ENCODE measurements at places on chromosomes 16 and 17.

- no peak for DNase-seq
Observed at GRCh38 chr17:50565402-50566350, 5.2 kb downstream of the CACNA1G start.

DNA sequence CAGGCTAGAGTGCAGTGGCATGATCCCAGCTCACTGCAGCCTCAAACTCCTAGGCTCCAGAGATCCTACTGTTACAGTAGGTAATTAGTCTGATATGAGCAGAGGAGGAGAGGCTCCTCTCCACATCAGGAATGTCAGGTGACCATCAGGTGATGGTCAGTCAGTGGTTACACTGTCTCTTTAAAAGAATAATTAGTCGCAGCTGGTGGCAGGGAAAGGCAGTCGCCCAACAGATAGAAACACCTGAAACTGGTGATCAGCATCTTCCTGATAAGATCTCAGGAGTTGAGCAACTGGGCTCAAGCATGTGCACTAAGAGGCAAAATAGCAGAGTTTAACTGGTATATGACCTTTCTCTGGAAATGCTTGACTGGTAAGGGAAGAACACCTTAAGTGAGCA, 21.5 kb upstream of the ABCA5 start:
- peak; percentile 19 for DNase-seq

GRCh38 chr16:89917773-89918452, 749 bp upstream of the MC1R start:
- peak; percentile 83 for DNase-seq

DNA sequence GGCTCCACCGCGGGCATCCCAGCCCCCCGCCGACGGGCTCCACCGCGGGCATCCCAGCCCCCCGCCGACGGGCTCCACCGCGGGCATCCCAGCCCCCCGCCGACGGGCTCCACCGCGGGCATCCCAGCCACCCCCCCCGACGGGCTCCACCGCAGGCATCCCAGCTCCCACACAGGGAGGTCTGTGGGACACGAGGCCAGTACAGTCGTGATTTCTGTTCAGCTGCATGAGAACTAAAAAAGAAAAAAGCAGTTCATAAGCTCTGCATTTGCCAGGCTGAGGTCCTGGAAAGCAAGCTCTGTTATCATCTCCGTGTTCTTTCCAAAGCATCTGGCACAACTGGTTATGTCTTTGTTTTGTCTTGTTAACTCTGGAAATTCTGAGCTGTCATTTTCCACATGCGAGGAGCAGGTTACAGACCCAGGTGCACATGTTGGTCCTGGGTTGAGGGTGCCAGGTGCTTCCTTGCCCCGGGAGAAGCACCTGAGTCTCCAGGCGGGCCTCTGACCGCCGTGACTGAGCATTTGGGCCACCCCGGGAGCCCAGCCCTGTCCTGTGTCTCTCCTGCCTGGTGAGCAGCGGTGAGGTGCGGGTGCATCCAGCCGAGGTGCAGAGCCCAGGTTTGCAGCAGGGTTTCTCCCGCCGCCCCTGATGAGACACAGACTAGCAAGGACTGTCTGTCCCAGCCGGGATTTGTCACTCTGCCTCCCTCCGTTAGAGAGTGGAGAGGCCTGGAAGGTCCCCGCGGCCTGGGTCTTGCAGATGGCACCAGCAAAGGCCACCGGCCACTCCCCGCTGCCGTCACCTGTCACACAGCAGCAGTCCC, 9.9 kb upstream of the WFIKKN1 start:
- no peak for DNase-seq

DNA sequence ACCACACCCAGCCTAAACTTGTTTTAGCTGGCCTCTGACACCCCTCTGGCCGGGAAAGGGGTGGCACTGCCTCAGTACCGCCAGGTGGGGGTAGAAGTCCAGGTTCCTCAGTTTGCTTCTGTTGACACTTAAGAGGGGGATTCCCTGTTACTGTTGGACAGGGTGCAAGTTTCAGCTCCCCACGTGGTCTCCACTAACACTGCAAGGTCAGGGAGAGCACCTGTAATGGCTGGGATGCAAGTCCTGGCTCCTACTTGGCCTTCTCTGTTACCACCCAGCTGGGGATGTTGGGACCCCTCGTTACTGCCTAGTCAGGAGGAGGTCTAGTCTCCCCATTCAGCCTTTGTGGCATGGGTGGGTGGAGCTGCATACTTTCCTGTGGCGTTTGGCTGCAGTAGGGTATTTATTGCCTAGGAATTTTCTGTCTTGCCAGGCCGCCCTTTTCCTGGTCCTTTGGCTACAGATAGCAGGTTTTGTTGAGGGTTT, 10.6 kb upstream of the MFAP4 start:
- no peak for DNase-seq

- no peak for DNase-seq
Observed at GRCh38 chr16:21645261-21645721, 7.1 kb downstream of the IGSF6 start.

DNA sequence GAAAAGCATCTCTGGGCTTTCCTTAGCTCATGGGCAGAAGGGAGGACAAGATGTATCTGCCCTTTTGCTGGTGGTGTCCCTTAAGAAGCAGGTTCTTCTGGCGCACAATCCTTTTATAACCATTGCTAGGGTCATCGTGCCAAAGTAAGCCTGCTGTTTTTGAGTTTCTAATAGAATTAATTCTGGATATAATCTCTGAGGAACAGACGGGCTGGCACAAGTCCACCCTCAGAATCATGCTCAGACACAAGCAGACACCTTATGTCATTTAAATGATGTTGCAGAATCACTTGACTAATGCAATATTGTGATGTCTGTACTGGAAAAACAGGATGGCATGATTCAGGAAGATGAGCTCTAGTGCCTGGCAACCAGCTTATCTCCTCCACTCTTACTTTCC, 18.8 kb upstream of the MMD start:
- DNase-seq = no peak

DNA sequence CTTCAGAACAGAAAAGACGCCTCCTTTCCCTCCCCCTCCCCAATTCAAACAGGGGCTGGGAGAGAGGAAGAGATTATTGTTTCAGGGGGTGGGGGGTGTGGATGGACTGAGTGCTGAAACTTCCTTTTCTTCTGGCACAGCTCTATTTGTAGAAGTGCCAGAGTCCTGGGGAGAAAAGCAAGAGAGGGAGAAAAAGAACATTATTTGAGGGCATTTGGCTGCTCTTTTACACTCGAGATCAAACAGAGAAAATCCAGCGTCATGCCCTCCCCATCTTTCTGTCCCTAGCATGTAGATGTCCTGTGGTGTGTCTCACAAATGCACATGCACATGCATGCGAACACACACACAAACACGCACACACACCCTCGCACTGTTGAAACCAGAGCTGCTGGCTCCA, 13.0 kb downstream of the ARL4D start:
- no peak for DNase-seq

GRCh38 chr16:2709588-2709984, 10.4 kb downstream of the PRSS27 start:
- no peak for DNase-seq

GRCh38 chr16:935684-936083, 35.1 kb downstream of the LMF1 start:
- DNase-seq = no peak

GRCh38 chr17:4931963-4932362, at the start of gene GP1BA:
Gene GP1BA, plus strand, starts transcription at chr17:4932277. Its CDS starts 328 bp downstream, at chr17:4932605.
- no peak for DNase-seq

DNA sequence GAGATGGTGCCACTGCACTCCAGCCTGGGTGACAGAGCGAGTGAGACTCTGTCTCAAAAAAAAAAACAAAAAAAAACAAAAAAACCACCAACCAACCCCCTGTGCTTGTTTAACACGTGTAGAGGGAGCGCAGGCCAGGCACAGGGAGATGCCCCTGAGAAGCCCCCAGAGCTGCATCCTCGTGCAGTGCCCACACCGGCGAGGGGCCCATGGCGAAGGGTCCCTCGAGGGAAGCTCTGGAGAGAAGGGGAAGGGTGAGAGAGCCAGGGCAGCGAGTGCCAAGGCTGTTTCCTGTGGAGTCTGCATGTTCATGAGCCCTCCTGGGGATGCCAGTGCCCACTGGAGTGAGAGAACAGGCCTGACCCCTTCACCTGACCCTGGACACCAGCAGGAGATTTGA, 47.8 kb upstream of the GSE1 start:
- no peak for DNase-seq

DNA sequence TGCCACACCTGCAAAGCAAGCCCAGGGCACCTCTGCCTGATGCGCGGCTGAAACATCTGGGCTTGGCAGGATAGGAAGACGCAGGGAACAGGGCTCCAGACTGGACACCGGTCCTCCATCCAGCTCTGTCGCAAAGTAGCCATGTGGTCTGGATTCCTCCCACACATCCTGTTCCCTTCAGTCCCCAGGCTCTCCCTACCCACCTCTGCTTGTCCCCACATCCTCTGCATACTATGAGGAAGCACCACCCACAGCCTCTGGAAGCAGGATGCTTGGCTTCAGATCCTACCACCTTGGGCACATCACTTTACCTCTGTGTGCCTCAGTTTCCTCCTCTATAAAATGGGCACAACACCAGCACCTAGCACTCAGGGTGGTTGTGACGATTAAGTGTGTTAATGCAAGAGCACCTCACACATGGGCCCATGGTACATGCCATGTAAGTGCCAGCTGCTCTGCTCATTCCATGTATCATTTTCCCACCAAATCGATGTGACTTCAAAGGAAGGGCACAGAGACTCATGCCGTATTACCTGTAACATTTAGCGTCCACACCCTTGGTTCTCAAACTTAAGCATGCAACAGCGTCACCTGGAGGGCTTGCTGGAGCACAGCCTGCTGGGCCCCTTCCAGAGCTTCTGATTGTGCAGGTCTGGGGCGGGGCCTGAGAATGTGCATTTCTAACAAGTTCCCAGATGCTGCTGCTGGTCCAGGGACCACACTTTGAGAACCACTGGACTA, 138.6 kb upstream of the SDK2 start:
- DNase-seq = no peak

GRCh38 chr17:45282683-45283644, 21.1 kb upstream of the SPATA32 start:
- DNase-seq = no peak

- peak; percentile 57 for DNase-seq
Observed at GRCh38 chr16:3637371-3637923, 17.0 kb upstream of the DNASE1 start.

GRCh38 chr17:6868582-6868981, 37.1 kb upstream of the TEKT1 start:
- DNase-seq = no peak

- no peak for DNase-seq
Observed at GRCh38 chr17:53100126-53100525, 722.6 kb upstream of the KIF2B start.

GRCh38 chr17:81650951-81651350, 5.4 kb downstream of the PDE6G start:
- no peak for DNase-seq

GRCh38 chr17:53101706-53102105, 721.0 kb upstream of the KIF2B start:
- DNase-seq = no peak

DNA sequence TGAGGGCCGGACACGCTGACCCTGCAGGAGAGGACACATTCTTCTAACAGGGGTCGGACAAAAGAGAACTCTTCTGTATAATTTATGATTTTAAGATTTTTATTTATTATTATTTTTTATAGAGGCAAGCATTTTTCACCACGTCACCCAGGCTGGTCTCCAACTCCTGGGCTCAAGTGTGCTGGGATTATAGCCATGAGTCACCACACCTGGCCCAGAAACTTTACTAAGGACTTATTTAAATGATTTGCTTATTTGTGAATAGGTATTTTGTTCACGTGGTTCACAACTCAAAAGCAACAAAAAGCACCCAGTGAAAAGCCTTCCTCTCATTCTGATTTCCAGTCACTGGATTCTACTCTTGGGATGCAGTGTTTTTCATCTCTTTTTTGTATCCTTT, 2.3 kb upstream of the SERPINF1 start:
- no peak for DNase-seq

DNA sequence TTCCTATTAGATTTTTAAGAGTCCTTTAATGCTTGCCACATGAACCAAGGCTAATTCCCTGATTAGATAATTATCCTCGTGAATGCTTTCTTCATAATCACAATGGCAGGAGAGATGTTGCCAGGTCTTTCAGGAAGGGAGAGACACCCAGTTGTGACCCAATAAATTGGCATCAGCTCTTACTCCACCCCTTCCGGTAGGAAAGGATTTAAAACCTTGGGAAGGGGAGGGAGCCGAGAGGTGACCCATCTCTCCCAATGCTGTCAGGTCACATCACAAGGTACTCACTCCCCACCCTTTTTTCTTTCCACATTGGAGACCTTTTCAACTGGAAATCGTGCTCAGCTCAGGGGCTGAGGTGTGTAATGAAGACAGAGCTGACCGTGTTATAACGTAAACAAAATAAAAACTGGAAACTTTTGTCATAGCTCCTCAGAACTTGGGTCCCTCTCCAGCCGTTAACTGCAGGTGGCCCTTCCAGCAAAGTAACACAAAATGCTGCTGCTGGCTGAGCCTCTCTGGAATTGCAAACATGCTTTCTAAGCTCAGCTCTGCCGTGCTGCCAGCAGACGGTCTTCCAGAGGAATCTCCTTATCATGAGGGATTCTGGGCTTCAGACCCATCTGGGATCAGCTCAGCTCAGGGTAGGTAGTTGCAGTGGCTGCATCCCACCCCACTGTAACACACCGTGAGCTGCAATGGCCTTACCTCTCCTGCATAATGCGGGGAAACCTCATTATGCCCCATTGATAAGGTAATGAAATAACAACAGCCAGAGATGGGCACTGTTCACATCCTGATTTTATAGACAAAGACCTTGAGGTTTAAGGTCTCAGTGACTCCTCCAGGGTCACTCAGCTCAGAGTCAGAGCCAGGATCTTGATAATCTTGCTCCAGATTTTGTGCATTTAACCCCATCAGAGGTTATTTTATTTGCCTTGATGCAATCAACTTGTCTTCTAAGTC, 15.6 kb downstream of the TMEM100 start:
- no peak for DNase-seq

DNA sequence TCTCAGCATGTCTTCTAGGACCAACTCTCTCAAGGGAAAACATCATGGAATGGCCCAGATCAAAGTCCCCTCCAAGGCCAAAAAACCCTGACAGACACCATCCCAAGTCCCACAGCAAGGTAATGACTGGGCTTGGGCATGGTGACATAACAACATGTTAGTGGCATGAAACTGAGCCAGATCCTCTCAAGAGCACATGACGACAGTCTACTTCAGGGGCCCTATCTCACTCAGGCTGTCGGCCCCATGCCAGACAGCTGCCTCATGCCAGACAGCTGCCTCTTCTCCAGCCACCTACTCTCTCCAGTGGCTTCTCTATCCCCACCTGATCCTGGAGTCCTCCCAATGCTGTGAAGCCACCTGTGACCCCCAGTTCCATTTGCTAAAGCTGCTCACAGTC, 18.4 kb downstream of the HSD11B2 start:
- no peak for DNase-seq

Measured in Caco-2 (cell line).